ENCODE measurements at places on chromosomes 7 and 10.

- no peak for DNase-seq
Measured at GRCh38 chr10:69875856-69876255, 74.2 kb downstream of the COL13A1 start.

DNA sequence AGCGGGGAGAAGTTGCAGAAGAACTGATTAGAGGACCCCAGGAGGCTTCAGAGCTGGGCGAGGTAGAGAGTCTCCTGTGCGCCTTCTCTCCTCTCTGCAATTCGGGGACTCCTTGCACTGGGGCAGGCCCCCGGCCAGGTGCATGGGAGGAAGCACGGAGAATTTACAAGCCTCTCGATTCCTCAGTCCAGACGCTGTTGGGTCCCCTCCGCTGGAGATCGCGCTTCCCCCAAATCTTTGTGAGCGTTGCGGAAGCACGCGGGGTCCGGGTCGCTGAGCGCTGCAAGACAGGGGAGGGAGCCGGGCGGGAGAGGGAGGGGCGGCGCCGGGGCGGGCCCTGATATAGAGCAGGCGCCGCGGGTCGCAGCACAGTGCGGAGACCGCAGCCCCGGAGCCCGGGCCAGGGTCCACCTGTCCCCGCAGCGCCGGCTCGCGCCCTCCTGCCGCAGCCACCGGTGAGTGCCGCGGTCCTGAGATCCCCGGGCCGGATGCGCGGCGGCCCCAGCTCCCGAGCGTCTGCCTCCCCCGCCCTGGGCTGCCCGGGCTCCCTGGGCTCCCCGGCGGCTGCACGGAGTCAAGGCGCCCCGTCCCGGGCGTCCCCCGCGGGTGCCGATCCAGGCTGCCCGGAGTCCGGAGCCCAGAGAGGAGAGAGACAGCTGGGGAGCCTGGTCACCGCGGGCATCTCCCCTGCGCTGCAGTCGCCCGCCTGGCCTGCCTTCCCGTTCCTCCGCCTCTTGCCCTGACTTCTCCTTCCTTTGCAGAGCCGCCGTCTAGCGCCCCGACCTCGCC lies at the start of gene PLAU:
TSS of gene PLAU (plus strand) at position 369 of the 789 bp plus-strand sequence. CDS start 424 bp downstream, outside the sequence.
- DNase-seq = peak; percentile 77

DNA sequence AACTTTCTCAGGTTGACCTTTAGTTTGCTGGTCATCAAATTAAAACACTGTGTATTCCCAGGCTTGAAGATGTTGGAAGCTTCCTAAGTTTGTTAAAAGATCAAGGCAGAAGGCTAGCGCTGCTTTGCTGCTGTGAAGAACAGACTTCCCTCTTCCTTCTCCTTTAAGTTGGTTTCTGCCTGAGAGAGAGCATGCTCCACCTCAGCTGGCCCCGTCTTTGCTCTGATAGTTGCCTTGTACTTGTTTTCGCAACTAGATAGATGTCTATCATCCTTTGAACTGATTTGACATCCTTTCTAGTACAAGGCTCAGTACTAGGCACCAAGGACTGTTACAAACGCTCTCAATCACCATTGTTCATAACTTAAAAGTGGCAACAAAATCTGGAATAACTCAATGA lies 177.8 kb upstream of the MKLN1 start:
- no peak for DNase-seq

DNA sequence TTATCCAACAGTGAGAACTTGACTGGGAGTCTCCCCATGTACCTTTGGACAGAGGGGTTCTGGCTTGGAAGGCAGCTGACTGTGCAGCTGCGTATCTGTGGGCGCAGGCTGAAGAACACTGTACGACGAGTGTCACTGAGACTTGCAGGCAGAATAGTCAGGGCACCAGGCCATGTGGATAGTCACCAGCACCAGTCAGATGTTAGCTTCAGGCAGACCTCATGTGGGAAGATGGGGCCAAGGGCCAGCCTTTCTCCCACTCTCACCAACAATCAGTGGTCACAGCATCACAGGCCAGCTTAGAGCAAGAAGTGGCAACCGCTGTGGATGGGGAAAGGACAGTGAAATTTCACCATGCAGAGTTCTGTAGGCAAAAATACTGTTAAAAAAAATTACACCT lies 43.4 kb upstream of the GJD4 start:
- no peak for DNase-seq

DNA sequence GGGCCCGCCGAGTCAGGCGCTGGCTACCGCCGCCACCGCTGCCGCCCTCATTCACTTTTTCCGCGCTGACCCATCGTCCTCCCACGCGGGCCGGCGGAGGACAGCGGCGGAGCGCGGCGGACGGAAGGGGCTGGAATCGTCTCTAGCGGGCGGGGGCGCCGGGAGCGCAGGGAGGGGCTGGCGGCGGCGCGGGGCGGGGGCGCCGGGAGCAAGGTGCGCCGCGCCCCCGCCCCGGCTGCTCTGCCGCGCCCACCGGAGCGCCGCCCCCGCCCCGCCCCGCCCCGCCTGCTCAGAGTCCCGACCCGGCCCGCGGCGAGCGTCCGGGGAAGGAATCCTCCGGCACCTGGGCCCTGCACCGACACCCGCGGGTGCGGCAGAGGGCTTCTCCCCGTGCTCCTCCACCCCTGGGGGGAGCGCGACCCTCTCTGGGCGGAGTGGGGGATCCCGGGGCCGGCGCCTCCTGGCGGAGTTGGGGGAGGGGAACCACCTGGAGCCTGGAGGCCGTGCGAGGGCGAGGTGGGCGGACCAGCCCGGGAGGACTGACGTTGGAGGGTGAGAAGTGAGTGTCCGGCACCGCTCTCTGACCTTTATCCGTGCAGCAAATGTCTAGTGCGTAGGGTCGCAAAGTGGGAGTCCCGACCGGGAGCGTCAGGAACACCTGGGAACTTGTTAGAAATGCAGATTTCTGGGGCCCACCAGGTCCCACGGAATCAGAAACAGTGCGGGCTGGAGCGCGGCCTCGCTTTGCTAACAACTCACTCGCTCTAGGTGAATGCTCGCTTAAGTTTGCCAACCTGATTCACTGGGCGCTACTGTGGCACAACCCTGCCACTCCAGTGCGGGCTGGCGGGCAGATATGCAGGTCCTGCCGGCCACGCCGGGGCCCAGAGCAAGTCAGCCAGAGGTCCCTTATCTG lies at the start of gene COBL:
TSS of gene COBL (minus strand) at position 144 of the 916 bp plus-strand sequence. CDS start 176 bp downstream, outside the sequence.
- peak; percentile 64 for DNase-seq

- no peak for DNase-seq
Measured at GRCh38 chr7:28195910-28196620, 15.5 kb upstream of the JAZF1 start.

GRCh38 chr10:104099269-104099668 lies 13.6 kb upstream of the COL17A1 start:
- no peak for DNase-seq

GRCh38 chr7:38187794-38188440 lies 9.9 kb downstream of the STARD3NL start:
- no peak for DNase-seq

GRCh38 chr10:5364374-5364773 lies 392 bp upstream of the UCN3 start:
- no peak for DNase-seq

- DNase-seq = no peak
Measured at GRCh38 chr7:17456541-17456940, 158.1 kb downstream of the AHR start.

- DNase-seq = no peak
Measured at GRCh38 chr10:80472234-80473095, 18.4 kb downstream of the TSPAN14 start.

DNA sequence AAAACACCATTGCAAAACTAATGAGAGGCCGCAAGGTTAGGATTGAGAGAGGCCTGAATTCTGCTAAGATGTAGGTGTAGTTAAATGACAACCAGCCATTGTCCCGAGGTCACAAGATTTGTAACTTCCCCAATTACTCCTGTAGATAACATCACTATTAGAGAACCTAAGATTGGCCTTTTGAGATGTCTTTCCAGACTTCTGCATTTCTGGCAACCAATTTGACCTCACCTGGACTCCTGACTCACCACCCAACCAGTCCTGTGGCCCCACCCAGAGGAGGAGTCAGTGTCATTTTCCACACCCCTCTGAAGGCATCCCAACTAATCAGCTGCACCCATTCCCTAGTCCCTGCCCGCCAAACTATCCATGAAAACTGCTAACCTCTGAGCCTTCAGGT lies 115.7 kb downstream of the PRKAG2 start:
- DNase-seq = peak; percentile 59

GRCh38 chr10:107451047-107451446 lies 286.5 kb upstream of the SORCS1 start:
- no peak for DNase-seq

GRCh38 chr7:115672024-115672423 lies 358.5 kb downstream of the TFEC start:
- no peak for DNase-seq

GRCh38 chr10:17113889-17114540 lies 15.6 kb downstream of the CUBN start:
- peak; percentile 14 for DNase-seq

DNA sequence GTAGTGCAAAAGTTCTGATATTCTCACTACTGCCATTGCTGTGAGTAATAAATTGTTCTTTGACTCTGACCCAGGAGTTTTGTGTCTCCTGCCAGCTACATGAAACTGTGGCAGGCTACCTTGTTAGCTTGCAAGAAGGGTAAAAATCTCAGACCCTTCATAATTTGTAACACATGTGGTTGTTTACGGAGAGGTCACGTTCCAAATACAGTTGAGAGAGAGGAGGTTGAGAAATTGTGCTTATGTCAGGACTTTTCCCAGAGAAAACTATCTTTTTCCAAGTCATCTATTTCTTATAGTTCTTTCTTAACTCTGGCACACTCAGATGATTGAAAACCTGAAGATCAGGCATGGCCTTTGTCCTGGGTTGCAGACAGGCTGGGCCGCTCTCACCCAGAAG lies 114.4 kb upstream of the SVIL start:
- DNase-seq = no peak

DNA sequence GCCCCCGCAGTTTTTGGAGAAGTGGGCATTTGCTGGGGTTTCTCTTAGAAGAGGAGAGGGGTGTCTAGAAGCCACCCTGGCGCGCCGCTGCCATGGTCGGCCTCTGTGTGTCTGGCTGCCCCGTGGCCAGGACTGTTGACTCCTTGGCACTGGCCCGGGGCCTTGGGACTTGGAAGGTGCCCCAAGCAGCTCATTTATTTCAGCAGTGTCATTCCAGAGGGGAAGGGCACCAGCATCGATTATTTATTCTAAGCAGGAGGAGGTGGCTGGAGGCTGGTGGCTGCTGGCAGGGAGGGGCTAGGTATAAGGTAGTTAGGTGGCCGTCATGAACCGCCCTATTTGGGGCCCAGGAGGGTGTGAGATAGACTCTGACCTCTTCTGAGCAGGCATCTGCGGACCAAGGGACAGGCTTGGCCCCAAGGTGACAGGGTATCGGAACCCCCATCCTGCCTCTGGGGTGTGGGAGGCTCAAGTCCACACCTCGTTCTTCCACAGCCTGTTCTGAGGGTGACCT lies 1.6 kb downstream of the GTF2IRD1 start:
- DNase-seq = peak; percentile 34

- DNase-seq = peak; percentile 49
Measured at GRCh38 chr10:101031796-101032636, 982 bp downstream of the SFXN3 start.

DNA sequence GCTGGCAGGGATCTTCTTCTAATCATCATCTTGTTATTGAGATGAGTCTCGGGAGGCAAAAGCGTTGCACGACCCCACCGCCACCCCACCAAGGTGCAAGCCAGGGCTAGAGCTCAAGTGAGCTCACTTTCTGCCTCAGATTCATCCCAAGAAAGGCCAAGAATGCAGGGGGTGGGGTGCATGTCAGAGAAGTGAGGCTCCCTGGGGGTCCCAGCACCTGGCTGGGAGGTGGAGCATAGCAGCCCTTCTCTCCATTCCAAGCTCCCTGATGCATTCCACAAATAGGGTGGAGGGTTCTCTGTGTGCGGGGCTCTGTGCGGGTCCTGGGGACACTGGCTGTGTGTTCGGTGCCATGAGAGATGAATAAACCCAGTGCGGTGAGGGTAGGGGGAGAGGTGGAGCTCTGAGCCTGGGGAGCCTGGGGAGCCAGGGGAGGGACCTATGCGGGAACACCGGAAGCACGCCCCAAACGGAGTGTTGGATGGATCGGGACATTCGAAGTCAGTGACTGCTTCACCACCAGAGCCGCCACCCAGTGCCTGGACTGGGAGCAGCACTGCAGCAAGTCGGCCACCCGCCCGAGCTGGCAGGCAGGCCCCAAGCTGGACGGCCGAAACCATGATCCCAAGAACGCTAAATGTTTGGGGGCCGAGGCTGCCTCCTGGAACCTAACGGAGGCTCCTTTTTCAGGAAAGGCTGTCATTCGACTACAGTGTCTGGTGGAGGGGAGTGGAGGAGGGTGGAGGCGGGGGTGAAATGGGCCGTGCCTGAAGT lies 17.9 kb upstream of the HMX3 start:
- no peak for DNase-seq

GRCh38 chr7:45597286-45597984 lies 23.3 kb downstream of the ADCY1 start:
- DNase-seq = no peak

DNA sequence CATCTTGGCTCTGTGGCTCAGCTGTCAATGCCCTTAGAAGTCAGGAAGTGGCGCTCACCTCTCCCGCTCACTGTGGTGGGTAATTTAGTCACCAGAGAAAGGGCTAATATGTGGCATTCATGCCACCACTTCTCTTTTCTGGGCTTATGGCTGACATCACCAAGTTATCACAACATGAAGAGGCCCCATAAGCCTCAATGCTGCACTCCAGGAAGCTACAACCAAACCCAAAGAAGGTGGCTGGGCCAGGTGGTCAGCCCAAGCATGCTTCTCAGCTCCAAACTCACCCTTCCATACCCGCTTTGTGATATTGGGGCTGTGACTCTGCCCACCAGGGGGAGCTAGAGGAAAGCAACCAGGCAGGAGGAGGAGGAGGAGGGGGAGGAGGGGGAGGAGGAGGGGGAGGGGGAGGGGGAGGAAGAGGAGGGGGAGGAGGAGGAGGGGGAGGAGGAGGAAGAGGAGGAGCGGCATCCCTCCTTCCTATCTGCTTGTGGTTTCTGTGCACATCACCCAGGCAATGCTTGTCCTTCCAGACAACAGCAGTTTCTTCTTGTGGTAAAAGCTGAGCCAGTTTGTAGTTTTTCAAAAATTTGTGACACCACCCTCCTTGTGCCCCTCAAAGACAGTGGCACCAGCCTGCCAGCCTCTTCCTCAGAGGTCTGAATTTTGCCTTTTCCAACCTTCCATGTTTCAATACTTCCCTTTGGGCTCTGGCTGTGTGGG lies 42.1 kb downstream of the CYP26A1 start:
- peak; percentile 75 for DNase-seq
